Stimulated activated CD4-positive, alpha-beta T cell treated with anti-CD3 and anti-CD28 coated beads, Interleukin-1b, Interleukin-23, amount 100 ng/mL, for 48 hours (primary cell): ENCODE measurements at places on chromosomes 3 and 15.

- DNase-seq: peak; percentile 47
Observed at GRCh38 chr3:73502609-73503583, 121.8 kb downstream of the PDZRN3 start.

- no peak for DNase-seq
Observed at GRCh38 chr3:58459160-58459559, 25.5 kb upstream of the PDHB start.

- DNase-seq: no peak
Observed at GRCh38 chr3:159791336-159791735, 197.3 kb upstream of the IL12A start.

DNA sequence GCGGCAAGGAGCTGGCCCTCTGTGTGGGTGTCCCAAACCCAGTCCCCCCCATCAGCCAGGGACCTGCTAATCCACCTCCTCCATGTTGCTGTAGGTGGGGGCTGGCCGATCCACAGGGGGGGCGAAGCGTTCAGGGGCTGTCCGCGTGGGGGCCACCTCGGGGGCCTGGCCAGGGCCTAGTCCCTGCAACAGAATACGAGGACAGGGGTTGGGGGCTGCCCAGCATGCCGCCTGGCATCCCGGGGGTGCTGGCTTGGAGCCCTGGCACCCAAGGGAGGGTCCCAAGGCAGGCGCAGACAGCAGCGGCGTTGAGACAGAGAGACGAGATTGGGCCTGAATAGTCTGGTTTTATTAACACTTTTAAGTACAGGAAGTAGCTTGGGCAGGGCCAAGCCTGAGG, 3.8 kb upstream of the QARS1 start:
- no peak for DNase-seq

DNA sequence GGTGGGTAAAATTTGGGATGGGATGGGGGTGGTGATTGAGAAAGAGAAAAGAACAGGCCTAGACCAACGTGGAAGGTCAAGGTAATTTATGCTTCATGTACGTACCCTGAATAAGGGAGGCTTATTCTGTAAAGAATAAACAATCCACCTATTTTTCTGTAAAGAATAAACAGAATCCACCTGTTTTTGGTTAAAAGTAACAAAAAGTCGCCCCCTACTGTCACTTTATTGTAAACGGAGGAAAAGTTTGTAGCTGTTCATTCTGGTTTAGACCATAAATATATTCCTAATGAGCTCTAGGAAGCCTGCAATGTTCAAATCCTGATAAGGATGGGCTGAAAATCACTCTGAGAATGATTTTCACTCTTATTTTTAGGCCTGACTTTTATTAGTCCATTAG, 23.5 kb upstream of the SQOR start:
- no peak for DNase-seq

DNA sequence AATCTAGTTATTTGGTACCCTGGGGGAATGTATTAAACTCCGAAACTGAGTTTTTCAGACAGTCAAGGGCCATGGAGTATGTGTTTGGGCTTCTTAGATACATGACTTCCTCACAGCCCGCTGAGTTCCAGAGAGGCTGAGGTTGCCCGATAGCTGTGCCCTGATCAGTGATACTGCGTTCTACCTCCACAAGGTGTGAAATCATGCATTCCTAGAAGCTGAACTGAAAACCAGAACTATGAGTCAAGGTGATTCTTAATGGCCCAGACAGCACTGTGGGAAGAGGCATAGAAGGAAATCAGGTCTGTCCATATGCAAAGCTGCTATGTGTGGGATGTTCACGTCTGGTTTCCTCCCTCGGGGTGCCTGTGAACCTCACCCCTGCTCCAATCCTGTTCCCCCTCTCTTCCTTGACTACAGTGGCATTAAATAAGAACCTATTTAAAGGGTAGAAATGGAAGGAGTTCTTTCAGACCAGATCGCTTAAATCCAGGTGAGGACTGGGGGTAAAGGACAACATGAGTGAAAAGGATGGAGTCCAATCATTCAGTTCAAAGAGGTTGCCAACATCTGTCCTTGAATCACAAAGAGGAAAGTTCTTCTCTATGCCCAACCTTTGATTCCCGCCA, 74.3 kb downstream of the MYO1E start:
- DNase-seq: peak; percentile 56

DNA sequence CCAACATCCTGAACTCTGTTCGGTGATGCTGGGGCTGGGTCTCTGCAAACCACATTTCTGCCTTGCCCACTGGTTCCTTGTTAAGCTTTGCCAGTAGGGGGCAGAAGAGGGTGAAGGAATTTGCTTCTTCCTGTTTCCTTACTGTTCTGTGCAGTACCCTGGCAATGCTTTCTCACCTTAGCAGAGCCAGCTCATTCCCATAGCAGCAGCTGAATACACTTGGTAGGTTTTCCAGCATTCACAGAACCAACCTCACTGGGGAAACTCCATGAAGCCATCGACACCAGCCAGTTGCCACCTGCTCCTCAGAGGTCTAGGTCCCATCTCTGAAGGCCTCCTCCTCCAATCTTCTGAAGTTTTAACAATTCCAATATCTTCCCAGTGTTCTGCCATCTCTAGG, 308.4 kb downstream of the PDCD6IP start:
- DNase-seq: peak; percentile 3

DNA sequence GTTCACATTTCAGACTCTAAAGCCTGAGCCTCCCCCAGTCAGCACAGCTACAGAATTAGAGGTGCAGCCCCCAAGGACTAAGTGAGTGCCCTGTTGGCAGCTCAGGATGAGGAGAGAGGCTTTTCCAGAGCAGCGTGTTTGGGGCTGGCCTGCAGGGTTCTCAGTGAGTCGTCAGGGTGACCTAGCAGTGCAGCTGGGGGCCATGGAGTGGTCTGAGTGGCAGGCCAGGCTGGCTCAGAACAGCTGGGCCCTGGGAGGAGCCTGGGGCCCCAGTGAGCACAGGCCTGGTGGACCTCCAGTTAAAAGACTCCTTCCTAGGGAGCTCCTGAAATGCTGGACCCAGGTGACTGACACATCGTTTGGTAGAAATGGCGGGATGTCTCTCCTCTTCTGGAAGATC, 108.3 kb downstream of the SLC49A4 start:
- no peak for DNase-seq

GRCh38 chr15:96053781-96054428, 276.6 kb upstream of the NR2F2 start:
- no peak for DNase-seq

DNA sequence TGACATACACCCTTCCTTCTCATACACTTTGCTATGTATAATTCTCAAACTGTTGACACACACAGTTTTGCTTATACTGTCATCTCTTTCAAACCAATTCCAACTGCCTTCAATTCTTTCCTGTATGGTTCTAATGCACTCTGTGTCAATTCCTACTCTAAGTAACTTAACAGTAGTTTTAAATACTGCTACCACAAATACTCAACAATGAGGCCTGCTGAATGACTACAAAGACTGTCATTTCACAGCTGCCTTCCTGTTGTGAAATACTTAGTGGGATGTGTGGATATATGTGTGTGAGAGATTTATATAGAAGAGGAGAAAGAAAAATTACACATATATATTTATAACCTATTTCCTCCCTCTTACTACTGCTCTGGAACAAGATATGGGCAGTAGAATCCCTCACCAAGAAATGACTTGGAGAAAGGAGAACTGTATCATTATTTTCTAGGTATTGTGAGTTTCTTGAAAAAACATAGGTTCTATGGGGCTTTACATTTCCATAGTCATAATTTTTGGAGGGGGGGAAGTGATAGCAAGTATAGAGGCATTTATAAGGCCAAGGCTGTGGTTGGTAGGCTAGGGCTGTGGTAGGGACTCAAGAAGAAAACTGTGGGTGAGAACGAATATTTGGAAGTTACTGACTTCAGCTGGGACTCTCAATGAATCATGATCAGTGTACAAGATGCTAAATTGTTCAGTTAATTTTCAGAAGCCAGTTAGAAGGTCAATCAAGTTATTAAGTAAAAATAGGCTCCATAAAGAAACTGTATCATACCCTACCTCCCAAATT, 88.7 kb downstream of the ANKRD28 start:
- no peak for DNase-seq

DNA sequence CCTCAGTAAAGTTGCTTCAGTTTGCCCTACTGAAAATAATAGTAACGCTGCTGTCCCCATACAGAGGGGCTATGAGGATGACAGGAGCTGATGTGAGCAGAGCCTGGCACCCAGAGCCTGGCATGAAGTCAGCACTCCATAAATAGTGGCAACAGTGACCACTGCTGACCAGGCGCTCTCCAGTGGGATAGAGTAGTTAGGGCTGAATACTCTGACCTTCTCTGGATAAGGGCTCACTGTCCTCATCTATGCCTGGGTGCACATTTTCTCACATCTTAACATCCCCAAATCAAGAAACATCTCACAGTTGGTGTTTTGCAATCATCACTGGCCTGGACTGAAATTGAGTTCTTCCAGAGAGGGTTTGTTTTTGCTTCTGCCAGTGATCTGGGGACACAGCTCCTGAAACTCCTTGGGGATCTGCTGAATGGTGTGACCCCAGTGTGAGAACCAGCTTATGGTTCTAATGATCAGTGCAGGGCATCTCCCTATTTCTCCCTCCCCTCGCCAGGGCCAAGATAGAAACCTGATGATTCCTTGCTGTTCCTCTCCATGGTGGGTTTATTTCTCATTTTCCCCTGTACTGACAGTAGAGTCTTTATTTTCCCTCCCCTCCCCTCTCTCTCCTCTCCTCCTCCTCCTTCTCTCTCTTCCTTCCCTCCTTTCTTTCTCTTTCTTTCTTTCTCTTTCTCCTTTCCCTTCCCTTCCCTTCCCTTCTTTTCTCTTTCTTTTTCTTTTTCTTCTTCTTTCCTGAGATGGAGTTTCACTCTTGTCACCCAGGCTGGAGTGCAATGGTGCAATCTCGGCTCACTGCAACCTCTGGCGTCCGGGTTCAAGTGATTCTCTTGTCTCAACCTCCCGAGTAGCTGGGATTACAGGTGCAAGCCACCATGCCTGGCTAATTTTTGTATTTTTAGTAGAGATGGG, 3.5 kb upstream of the PCSK6 start:
- DNase-seq: no peak

DNA sequence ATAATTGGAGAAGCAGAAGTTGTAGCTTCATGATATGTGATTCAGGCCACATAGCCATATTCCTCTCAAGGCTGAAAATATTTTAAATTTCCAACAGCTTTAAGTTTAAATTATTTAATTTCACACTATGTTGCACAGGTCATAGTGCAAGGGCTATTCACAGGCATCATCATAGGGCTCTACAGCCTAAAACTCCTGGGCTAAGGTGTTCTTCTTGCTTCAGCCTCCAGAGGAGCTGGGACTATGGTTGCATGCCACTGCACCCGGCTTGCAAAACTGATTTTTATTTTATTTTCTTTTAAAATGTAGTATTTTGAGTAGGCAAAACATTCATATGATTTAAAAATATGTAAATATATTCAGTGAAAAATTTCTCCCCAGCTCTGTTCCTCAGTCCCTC, 6.0 kb upstream of the CEP97 start:
- DNase-seq: no peak

DNA sequence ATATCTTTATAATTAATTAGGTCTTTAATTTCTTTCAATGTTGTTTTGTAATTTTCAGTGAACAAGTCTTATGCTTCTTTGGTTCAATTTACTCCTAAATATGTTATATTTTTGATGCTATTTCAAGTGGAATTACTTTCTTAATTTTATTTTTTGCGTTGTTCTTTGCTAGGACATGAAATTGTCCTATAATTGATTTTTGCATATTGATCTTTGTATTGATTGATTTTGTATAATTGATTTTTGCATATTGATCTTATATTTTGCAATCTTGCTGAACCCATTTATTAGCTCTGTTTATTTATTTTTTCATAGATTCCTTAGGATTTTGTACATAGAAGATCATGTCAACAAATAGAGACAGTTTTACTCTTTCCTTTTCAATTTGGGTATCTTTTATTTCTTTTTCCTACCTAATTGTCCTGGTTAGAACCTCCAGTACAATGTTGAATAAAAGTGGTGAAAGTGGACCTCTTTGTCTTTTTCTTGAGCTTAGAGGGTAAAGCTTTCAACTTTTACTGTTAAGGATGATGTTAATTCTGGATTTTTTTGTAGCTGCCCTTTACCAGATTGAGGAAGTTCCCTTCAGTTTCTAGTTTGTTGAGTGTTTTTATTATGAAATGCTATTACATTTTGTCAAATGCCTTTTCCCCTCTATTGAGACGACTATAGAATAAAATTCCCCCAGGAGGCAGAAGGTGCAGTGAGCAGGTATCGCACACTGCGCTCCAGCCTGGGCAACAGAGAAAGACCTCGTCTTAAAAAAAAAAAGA, 36.8 kb upstream of the CCDC50 start:
- DNase-seq: no peak

DNA sequence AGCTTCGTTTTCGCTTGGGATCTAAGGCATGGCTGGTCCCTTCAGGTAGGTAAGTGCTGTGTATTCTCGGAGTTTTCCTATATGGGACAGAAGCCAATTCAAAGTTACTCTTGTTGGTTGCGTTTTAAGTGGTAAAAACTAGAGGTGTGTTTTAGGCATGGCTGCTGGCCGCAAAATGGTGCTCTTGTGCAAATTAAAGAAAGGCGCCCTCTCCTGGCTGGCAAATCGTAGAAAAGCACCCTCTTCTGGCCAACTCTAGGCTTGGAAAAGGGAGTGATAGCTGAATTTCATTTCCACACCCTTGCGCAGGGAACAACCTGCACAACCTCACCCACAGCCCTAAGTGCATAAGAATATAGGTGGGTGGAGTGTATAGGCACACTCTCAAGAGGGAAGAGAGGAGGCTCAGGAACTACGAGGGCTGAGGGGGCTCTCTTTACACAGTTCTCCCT, 23.5 kb downstream of the DRD3 start:
- DNase-seq: peak; percentile 35

DNA sequence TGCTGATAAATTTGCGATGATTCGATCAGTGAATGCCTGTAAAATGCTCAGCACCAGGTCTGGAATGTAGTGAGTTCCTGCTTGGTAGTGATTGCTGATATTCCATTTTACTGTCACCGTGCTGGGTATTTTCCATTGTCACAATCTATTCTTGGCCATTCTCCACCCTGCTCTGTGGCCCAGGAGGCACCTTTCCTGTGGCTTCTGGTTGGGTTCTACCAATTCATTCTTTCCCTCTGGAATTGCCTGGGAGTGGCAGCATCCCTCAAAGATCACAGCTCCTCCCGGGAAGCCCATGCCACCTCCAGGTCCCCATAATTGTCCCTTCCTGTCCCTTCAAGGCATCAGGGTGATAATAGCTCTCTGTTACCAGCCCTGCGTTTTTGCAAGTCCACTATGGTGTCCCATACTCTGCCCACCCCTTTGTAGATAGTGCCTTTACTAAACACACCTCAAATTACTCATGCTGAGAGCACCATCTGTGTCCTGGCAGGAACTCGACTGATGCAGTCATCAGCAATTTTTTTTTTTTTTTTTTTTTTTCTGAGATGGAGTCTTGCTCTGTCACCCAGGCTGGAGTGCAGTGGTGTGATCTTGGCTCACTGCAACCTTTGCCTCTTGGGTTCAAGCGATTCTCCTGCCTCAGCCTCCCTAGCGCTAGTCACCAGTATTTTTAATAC, 177.8 kb upstream of the PROK2 start:
- DNase-seq: no peak
